Neural progenitor cell (in vitro differentiated cells): ENCODE measurements at places on chromosomes 1 and 21. TPM values are rescaled to one million over a fixed set of nuclear protein-coding genes. Genes with fewer than 3 reads are reported as not detected.

Gene ANXA9
- total RNA-seq: 0.77 TPM in 1 of 2 replicates, not detected in the other

DNA sequence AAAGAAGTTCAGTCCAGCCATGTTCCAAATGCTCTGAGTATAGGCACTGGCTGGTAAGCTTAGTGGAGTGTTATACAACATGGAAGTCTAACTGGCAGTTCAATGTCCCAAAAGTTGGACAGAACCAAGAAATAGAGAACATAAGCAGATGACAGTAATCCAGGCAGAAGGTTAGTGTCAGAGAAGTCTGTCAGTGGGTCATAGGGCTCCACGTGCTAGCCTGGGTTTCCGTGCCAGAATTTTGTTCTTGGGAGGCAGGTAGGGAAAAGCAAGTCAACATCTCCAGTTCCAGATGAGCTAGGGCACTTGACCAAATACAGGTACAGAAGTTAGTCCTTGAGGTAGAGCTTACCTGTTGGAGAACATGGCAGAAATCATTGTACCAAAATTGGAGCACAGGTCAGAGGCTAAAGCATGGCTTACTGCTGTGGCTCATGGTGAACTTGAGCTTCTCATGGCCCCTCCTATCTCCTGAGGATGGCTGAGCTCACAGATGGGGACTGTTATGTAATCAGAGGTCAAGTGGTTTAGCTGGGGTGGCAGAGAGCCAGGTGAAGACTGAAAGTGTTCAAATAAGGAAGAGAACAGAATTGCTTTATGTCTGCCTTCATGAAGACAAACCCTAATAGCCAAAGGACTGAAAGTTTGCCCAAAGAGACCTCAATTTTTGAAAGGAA, 170.8 kb downstream of the NFIA start:
- no peak overlapping the region for H3K27ac ChIP-seq
- H3K4me3 ChIP-seq: no peak overlapping the region
- no peaks in the 10 kb centered on the region for H3K27me3 ChIP-seq
- H3K36me3 ChIP-seq: no peaks in the 10 kb centered on the region

DNA sequence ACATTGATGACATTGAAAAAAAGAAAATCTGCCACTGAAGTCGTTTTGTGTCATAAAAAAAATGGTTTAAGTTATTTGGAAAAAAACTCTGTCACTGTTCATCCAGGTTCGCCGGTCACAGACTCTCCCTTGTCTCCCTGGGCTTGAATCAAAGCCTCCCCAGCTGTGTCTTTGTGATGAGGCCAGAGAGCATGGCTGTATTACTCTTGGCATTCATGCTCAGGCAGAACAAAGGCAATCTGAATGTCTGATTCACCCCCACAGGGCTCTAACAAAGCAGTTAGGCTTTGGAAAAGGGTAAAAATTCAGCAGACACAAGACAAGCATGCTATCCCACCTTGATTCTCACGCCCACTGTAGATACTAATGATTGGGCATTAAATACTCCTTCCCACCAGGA, 304.3 kb upstream of the PLD5 start:
- H3K27me3 ChIP-seq: no peaks in the 10 kb centered on the region
- no peaks in the 10 kb centered on the region for H3K36me3 ChIP-seq
- DNase-seq: peak; percentile 74
- peaks cover 17% of the 10 kb centered on the region for H3K4me1 ChIP-seq

DNA sequence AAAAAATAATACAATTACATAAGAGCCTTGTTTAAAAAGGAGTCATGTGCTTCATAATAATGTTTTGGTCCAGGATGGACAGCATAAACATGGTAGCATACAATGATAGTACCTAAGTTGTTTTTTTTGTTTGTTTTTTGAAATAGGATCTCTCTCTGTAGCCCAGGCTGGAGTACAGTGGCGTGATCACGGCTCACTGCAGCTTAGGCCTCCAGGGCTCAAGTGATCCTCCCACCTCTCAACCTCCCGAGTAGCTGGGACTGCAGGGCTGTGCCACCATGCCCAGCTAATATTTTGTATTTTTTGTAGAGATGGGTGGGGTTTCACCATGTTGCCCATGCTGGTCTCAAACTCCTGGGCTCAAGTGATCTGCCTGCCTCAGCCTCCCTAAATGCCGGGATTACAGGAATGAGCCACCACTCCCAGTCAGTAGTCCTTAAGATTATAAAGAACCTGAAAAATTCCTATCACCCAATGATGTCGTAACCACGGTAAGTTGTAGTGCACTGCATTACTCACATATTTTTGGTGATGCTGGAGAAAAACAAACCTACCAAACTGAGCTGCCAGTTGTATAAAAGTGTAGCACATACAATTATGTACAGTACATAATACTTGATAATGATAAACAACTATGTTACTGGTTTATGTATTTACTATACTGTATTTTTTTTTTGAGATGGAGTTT, 22.4 kb upstream of the RCOR3 start:
- no peak overlapping the region for H3K4me3 ChIP-seq
- H3K36me3 ChIP-seq: no peaks in the 10 kb centered on the region
- no peaks in the 10 kb centered on the region for H3K27me3 ChIP-seq
- no peak for DNase-seq
- H3K4me1 ChIP-seq: no peaks in the 10 kb centered on the region

- no peak overlapping the region for H3K4me3 ChIP-seq
- no peaks in the 10 kb centered on the region for H3K36me3 ChIP-seq
- H3K27ac ChIP-seq: no peak overlapping the region
Measured at GRCh38 chr1:63635681-63636080, 42.5 kb downstream of the PGM1 start.

DNA sequence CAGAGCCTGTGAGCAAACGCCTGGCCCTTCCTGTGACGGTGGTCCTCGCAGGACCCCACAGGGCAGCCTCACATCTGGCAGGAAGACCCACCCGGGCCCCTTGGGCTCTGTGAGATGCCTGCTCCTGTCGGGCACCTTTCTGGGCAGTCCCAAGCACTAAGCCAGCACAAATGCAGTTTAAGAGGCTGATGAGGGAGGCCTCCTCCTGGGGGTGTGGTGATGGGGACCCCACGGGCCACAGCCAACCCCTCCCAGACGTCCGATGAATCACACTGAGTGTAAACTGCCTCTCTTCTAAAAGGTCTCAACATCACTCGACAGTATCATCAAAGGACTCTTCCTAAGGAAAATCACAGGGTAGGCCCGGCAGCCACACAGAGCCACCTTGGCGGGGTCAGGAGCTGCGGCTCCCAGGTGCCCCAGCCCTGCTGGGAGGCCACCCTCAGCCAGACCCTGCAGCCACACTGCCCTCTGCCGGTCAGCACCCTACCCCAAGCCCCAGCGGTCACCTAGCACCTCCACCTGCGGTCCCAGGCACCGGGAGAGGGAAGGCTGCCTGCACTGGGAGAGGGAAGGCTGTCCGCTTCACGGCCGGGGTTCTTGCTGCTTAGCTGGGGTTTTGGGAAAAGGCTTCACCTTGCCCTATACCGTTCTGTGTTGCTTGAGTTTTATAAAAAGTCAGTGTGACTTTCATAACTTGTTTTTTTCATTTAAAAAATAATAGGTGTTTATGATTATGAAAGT, 3.9 kb upstream of the PRKCZ start:
- H3K4me3 ChIP-seq: no peak overlapping the region
- H3K4me1 ChIP-seq: peaks cover 21% of the 10 kb centered on the region
- no peaks in the 10 kb centered on the region for H3K36me3 ChIP-seq
- H3K27ac ChIP-seq: no peak overlapping the region
- peaks cover 60% of the 10 kb centered on the region for H3K27me3 ChIP-seq

DNA sequence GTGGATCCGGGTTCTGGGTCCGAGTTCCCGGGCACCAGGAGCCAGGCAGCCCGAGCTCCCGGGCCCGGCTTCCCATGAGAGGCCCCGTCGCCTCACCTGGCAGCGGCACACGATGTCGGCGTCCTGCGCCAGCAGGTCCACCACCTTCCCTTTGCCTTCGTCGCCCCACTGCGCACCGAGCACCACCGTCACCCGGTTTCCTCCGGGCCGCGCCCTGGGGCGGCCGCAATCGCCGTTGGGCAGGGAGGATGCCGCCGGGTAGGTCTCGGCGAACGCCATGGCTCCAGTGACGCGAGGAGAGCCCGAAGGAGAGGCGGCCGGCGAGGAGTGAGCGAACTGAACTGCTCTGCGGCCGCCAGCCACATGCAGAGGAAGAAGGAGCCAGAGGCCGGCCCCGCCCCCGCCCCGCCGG, at the start of gene ADSS2:
Gene ADSS2, minus strand, starts transcription at position 371 of the 412 bp plus-strand sequence. Its CDS starts 92 bp downstream, at position 279.
- no peaks in the 10 kb centered on the region for H3K27me3 ChIP-seq
- peak within 1 kb of the TSS; percentile 81 for H3K4me3 ChIP-seq
- peaks cover 73% of the 10 kb centered on the region for H3K4me1 ChIP-seq
- no peaks in the 10 kb centered on the region for H3K36me3 ChIP-seq
- peak within 1 kb of the TSS; percentile 89 for H3K27ac ChIP-seq

- H3K27ac ChIP-seq: no peak overlapping the region
- no peaks in the 10 kb centered on the region for H3K4me1 ChIP-seq
- no peaks in the 10 kb centered on the region for H3K36me3 ChIP-seq
- no peak for DNase-seq
- H3K27me3 ChIP-seq: no peaks in the 10 kb centered on the region
Measured at GRCh38 chr1:206748348-206749030, 22.1 kb upstream of the IL19 start.

- no peaks in the 10 kb centered on the region for H3K4me1 ChIP-seq
- H3K4me3 ChIP-seq: no peak overlapping the region
- H3K27ac ChIP-seq: no peak overlapping the region
Measured at GRCh38 chr1:151577173-151577572, 34.7 kb upstream of the SNX27 start.

DNA sequence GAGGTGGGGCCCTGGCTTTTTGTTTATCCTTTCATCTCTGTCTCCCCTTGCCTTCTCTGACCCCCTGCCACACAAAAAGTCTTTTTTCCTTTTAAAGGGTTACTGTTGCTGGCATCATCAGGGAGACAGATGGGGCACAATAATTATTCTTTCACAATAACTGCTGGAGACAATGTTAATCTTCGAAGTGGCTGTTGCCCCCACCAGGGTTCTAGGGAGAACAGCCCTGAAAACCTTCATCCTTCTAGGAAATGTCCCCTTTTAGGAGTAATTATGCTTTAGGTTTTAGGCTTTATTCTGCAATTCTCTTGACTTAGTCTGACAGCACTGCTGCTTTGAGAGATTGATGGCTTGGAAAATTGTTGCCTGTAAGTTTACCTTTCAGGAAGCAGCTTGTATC, 150.0 kb downstream of the NOS1AP start:
- H3K4me1 ChIP-seq: peaks cover 66% of the 10 kb centered on the region
- no peaks in the 10 kb centered on the region for H3K36me3 ChIP-seq
- no peak for DNase-seq
- H3K27me3 ChIP-seq: no peaks in the 10 kb centered on the region
- no peak overlapping the region for H3K4me3 ChIP-seq

- no peak for DNase-seq
- H3K4me1 ChIP-seq: peaks cover 4% of the 10 kb centered on the region
- H3K36me3 ChIP-seq: no peaks in the 10 kb centered on the region
- H3K4me3 ChIP-seq: no peak overlapping the region
Measured at GRCh38 chr1:169089776-169090175, 16.7 kb upstream of the ATP1B1 start.

DNA sequence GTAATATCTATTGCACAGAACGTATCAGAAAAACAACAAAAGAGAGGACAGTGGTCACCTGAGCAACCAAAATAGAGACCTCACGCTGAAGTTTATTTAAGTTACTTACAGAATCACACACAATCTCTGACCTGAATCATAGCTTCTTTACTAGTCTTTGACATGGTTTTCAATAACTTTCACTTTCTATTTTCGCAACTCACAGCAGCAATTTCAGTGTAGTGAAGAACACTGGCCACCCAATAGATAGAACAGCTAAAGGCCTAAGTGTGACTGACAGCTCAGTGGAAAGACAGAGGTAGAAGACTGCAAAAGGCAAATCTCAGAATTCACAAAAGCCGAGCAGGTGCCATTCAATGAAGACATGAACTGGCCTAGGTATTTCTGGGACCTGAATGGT, 435.6 kb upstream of the CHRM3 start:
- no peaks in the 10 kb centered on the region for H3K36me3 ChIP-seq
- H3K27me3 ChIP-seq: no peaks in the 10 kb centered on the region
- no peak overlapping the region for H3K4me3 ChIP-seq
- H3K27ac ChIP-seq: no peak overlapping the region

Gene TNFRSF9
- not detected in 2 replicates for total RNA-seq

DNA sequence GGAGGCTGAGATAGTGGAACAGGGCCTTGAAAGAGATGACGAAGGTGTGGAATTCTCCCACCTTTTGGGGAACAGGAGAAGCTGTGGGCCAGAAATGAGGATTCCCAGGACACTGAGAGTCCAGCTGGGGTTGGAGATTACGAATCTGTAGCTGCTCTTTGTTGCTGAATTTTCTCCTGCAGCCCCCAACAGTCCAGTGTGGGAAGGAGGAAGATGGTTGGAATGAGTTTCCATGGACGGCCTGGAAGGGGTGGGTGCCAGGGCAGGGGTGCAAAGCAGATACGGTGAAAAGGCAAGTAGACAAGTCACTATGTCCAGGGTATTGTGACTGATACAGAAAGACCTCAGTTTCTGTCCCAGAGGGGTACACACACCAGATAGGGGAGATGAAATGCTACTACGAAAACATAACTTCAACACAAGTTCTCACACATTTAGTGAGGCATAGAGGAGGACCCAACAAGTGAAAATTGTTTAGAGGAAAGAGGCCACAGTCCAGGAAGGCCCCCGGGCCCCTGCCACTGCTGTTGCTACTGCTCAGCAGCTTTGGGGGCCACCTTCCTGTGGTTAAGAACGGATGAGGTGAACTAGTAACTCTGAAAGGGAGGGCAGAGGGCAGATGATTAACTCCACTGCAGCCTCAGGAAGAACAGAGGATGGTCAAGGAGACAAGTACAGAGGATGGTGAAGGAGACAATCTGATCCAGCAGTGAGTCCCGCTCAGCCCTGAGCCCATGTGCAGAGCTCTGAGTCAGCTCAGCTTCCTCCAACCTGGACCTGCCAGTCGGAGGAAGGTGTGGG, 7.3 kb downstream of the CD244 start:
- H3K36me3 ChIP-seq: no peaks in the 10 kb centered on the region
- H3K27ac ChIP-seq: no peak overlapping the region
- no peak overlapping the region for H3K4me3 ChIP-seq
- no peaks in the 10 kb centered on the region for H3K27me3 ChIP-seq
- H3K4me1 ChIP-seq: no peaks in the 10 kb centered on the region
- no peak for DNase-seq

GRCh38 chr1:241679404-241679803, 27.3 kb downstream of the WDR64 start:
- peaks cover 4% of the 10 kb centered on the region for H3K4me1 ChIP-seq
- DNase-seq: no peak
- H3K4me3 ChIP-seq: no peak overlapping the region
- no peaks in the 10 kb centered on the region for H3K36me3 ChIP-seq
- no peaks in the 10 kb centered on the region for H3K27me3 ChIP-seq
